ENCODE measurements at places on chromosomes 2 and 18.

DNA sequence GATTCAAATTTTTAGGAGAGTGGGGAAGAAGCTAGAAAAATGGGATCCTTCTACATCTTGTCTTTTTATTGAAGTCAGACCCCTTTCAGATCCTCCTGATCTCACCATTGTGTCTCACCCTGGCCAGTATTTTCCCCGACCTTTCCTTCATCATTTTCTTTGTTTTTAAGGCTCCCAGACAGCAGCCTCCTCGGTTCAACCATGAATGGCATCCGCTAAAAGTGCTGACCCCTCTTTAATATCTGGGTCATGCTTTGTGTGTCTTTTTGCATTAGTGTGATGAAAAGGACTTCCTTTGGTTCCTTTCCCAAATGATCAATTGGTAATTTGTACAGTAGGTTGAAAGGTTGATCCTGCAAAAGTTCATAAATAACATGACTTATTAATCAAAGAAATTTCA lies 26.7 kb upstream of the THOC1 start:
- DNase-seq: no peak

- DNase-seq: no peak
Measured at GRCh38 chr2:101517758-101518271, 42.9 kb upstream of the RFX8 start.

GRCh38 chr2:147739508-147739907 lies 105.3 kb upstream of the ACVR2A start:
- DNase-seq: no peak

- no peak for DNase-seq
Measured at GRCh38 chr18:6207116-6207515, 207.6 kb downstream of the L3MBTL4 start.

DNA sequence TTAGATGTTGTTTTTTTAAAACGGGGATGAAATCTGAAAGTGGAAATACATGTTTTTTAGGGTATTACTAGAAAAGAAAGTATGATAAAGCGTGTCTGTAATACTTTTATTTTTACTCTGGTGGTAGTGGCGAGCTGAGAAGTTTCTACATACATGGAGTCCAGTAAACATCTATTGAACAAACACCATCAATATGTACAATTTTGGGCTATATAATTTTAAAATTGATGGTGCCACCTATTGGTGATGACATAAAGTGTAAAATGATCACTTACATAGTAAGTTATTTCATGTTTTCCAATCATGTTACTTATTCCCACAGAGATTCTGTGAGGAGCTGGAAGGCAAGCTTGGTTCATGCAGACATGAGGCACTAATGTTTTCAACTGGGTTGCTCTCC lies 31.5 kb upstream of the NFE2L2 start:
- no peak for DNase-seq

DNA sequence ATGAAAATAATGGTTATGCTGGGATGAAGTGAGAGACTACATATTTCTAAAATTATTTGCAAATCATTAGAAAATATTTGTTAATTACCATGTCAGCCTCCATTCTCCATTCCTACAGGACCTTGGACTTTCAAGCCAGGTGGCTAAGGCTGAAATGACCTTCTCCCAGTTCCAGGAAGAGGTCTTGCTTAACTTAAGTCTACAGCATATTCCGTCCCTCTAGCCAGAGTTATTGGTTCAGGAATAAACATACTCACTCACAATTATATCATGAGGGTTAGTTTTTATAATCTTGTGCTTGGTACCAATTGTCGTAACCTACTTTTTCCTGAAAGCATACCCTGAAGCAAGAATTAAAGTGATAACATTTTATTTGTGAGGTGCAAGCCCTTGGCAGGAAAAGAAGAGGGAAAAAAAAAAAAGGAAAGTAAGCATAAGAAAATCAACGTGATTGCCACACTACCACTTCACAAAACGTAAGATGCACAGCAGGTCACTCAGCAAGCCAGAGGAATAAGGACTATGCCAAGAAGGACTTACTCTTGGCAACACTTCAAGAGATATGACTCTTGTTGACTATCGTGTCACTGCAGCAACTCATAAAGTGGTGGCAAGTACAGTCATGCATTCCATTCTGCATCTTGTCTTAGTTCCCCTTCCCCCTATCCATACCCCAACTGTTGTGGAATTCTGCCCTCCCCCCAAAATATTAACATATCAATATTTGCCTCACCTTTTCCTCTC lies 479.1 kb downstream of the MBD2 start:
- DNase-seq: no peak

Measured in posterior cingulate gyrus (tissue), 11 donors.